ENCODE measurements at places on chromosomes 7 and 10.

DNA sequence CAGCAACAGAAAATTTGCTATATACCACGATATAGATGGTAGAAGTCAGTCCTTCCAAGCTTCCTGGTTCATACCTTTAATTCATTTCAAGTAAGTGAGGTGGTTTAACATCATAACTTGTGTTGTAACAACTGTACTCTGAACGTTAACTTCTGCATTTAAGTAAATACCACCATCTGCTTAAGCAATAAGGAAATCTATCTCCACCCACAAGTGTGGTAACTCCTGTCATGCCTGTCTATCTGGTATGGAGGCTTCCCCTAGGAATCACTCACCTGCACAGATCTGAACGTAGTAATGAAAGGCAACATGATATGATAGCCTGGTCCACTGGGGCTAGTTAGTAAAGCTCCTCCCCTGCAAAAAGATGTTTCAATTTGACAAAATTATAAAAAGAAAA is 2.3 kb downstream of the ERLIN1 start:
- DNase-seq = peak; percentile 80

- DNase-seq = no peak
These were observed 39.2 kb upstream of the CYP2C18 start for GRCh38 chr10:94644352-94644751.

DNA sequence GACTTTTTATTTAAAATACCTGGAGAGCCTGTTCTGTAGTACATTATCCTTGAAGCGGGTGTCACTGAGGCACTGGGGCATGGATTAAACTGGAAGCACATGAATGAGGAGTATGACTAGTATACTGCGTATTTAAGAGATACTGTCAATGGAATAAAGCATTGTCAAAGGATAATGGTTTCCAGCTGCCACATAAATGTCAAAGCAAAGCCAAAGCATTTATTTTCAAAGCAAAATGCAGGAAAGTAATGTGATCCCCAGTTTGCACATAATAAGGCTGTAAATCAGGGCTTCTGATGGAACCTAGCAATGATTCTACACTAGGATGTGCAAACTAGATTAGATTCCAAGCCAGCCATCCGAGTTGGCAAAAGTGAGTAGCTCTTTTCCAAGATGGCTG is 240.1 kb downstream of the POU6F2 start:
- no peak for DNase-seq

DNA sequence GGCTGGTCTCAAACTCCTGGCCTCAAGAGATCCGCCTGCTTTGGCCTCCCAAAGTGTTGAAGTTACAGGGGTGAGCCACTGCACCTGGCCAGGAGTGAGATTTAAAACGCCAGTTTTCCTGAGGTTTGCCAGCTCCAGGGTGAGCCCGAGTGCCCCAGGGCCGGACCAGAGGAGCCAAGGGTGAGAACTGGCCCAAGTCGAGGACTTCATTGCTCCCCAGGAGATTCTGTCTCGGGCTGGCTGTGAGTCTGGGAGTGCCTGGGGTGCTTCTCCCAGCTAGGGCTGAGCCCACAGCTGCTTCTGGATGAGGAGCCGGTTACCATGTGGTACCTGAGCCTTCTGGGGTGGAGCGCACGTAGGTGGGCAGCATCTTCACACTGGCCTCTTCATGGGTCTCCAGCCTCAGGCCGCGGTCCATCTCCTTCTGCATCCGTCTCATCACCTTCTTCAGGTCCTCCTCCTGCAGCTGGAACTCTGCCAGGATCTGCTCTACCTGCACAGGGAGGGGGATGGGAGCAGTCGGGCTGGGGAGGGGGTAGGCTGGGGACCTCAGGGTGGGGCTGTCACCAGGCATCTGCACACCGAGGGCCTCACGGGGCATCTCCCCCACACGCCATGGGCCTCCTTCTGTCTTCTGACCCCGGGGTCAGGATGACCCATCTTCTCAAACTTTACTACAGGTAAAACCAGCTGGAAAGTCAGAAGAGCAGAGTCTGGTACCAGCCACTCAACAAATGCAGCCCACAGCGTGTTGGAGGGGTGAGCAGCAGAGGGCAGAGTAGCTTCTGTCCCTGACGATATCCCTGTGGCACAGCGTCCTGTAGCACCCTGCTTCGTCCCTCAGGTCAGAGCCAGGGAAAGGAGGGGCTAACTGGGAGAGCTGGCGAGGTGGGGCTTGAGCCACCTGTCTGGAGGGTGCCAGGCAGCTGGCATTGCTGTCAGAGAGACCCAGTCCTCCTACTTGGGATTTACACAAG is 12.1 kb upstream of the MYL7 start:
- no peak for DNase-seq
